ENCODE measurements at places on chromosomes 2 and 18. TPM values are rescaled to one million over a fixed set of nuclear protein-coding genes. Genes with fewer than 3 reads are reported as not detected.

- no peak for DNase-seq
Measured at GRCh38 chr2:82001614-82002013, 1697.1 kb upstream of the LRRTM1 start.

GRCh38 chr2:112156152-112156986 is 18.2 kb downstream of the FBLN7 start:
- DNase-seq: no peak

DNA sequence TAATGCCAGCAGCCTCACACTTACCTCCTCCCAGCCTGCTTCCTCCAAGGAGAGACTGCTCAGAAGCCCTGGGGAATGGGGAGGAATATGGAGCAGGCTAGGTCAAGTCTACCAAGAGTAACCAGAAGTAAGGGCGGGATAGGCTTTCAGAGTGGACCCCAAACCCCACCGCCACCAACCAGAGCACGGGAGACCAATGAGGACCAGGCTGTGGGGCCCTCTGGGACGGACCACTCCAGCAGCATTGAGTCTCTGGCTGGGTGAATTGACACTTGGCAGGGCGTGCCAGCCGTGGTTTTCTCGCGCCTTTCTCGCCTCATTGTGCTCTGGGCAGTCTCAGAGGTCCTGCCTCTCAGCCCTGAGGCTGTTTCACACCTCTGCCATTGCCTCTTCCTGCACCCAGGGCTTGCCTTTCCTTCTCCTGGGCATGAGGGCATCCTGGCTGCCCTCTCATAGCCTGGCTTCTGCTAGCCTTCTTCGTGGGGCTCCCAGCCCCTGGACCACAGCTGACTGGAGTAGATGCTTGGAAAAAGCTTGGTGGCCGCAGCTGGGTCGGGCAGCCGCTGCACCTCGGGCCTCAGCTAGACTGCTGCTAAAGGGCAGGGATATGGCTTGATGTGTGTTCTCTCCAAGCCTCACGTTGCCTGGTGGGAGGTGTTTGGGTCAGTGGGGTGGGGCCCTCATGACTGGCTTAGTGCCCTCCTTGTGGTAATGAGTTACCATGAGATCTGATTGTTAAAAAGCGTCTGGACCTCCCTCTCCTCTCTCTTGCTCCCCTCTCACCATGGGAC is 40.5 kb upstream of the HS6ST1 start:
- no peak for DNase-seq

DNA sequence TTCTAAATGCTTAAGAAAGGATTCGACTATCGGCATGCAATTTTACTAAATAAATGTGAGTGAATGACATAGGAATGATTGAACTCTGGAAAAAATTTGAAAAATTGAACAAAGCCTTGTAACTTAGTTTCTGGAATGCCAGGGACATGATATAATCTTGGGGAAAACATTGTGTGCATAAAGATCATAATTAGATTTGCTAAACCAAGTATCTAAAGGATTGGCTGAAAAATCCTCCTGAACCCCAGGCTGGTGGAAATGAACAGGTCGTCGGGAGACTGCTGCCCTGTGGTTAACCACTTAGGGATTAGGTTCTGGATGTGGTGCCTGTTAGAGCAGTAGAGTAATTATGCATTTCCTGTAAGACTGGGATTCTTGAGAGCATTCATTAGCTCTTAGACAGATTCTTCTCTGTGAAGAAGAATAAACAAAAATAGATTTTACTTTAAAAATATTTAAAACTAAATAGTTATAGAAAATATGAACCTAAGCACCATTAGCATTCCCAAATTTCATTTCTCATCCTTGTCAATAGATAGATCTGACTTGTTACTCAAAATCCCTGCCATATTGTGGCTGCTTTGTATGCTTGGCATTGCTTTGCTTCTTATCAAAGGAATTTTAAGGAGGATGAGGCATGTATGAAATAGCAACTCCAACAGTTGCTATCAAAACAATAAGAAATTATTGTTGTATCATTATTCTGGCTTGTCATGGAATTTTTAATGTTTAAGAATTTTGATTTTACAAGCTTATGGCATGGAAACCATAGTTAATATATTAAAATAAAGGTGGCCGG is 55.9 kb downstream of the LYPD6B start:
- DNase-seq: no peak

- DNase-seq: no peak
Measured at GRCh38 chr2:170155022-170155722, 22.8 kb upstream of the MYO3B start.

- DNase-seq: no peak
Measured at GRCh38 chr2:99636144-99637034, 146.6 kb upstream of the REV1 start.

GRCh38 chr2:128374711-128375413 is 56.2 kb upstream of the HS6ST1 start:
- DNase-seq: no peak

DNA sequence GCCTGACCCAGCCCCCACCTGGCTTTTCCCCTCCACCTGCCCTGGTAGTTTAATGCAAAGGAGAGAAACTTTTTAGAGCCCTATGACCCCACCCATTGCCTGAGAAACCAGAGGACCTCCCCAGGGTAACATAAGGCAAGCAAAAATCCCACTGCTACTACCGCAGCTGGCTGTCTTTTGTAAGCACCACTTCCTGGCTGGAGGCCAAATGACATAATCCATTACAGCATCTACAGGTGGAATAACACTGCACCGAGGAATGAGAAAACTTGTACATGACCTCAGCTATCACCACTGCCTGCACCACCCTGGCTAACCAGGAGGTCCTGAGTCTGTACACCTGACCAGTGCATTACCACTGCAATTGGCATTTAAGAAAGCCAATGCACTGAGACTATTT is 149.6 kb upstream of the GALNT5 start:
- no peak for DNase-seq

ERBB4 gene
- total RNA-seq: 43.8 TPM

VRK2 gene
- 22.7 TPM for total RNA-seq

DNA sequence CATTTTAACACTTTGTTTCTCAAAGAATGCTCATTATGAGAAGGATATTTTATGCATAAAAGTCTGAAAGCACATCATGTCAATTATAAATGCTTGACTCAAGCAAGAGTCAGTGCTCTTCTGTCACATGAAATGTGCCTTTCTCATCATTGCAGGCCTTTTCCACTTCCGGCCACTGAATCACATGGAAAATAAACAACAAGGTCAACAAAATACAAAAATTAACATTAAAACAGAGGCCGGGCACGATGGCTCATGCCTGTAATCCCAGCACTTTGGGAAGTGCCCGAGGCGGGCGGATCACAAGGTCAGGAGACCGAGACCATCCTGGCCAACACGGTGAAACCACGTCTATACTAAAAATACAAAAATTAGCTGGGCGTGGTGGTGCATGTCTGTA is 480.6 kb downstream of the SPAG16 start:
- DNase-seq: no peak

DARS1 gene
- 65.0 TPM for total RNA-seq

DNA sequence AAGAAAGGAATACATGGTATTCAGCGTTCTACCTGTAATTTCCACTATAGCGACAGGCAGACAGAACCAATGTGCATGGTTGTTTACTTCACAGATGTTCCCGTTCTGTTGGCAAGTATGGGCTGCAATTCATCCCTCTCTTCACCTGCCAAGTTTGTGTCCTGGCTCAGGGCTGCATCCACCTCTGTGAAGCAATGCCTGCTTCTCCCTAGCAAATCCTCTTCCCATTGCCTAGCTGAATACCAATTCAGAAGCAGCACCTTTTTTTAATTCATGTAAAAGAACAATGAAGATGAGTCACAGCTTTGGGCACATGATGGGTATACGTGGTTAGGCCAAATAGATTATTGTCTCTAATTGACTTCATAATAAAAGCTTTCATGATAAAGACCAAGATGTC is 54.7 kb upstream of the LRATD1 start:
- no peak for DNase-seq

CENPA gene
- total RNA-seq: 10.7 TPM

- no peak for DNase-seq
Measured at GRCh38 chr2:2507417-2507997, 176.4 kb upstream of the MYT1L start.

DNA sequence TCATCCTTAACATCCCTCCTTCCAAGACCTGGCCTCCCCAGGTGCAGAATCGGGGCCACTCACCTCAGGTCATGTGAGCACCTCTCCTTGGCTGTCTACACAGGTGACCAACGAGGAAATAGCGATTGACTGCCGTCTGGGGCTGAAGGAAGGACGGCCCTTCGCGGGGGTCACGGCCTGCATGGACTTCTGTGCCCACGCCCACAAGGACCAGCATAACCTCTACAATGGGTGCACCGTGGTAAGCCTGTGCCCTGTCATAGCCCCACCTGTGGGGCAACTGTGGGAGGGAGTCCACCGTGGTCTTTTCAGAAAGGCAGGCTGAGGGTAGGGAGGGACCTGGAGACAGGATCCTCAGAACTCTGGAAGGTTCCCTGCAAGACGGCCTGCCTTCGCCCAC is 54.3 kb downstream of the BOLA3 start:
- DNase-seq: no peak

- DNase-seq: no peak
Measured at GRCh38 chr2:116489944-116490343, 1324.5 kb upstream of the DDX18 start.

GRCh38 chr2:68738906-68739594 is 4.4 kb downstream of the ARHGAP25 start:
- no peak for DNase-seq

- DNase-seq: no peak
Measured at GRCh38 chr18:55073834-55074233, 114.6 kb upstream of the CCDC68 start.

- no peak for DNase-seq
Measured at GRCh38 chr18:48915626-48916425, 34.9 kb downstream of the SMAD7 start.

GRCh38 chr2:225600444-225600843 is 200.9 kb downstream of the NYAP2 start:
- no peak for DNase-seq

DNA sequence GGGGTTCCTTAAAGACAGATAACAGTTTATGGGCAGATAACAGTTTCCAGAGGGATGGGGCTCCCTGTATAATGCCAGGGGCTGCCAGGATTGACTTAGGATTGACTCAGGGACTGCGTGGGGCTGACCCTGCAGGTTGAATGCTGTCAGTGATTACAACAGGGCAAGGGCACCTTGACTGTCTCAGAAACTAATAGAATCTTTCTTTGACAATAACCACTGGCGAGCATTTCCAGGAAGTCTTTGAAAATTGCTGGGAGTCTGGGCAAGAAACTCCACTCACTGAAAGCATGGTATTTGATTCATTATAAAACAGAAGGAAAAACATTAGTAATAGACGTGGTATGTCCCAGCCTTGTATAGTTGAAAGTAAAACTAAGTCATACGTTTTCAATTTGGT is 101.0 kb downstream of the GPD2 start:
- no peak for DNase-seq

DNA sequence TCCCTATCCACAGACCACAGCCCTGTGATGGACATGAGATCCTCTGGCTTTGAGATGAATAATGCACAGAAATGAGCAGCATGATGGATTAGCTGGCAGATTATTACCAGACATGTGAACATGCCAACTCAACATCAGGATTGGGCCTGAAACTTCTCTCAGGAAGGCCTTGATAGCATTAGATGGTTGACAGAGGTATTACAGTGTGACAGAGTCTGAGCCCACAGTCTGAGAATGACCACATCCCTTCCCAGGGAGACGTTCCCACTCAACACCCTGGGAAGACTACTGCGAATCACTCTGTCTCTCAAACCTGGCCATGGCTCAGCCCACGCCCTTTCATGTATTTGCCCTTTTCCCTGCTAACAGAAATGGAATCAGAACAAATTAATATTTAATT is 66.9 kb downstream of the BCL11A start:
- DNase-seq: no peak

SLC4A5 gene
- 5.9 TPM for total RNA-seq

GRB14 gene
- 46.3 TPM for total RNA-seq

DNA sequence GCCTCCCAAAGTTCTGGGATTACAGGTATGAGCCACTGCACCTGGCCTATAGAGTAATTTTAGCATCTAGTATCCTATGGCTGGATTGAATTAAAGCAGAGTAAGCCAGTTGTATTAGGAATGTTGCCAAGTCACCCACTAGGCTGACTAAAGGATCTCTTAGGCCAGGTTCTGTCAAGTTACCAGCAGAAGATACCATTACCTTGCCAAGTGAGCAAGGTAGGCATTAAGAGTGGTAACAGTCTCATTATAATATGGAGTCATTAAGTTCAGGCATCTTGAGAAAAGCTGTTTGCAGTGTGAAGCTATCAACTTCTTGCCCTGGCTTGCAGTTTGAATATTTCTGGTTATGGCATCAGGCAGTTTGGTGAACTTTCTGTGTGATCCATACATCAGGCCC is 37.0 kb upstream of the MTCL1 start:
- no peak for DNase-seq

GRCh38 chr2:143071185-143071876 is 57.9 kb upstream of the ARHGAP15 start:
- DNase-seq: no peak

HTRA2 gene
- total RNA-seq: 35.9 TPM

LYPD1 gene
- total RNA-seq: 7.1 TPM

GRCh38 chr2:212906620-212907019 is 244.8 kb downstream of the IKZF2 start:
- no peak for DNase-seq

SULT1C2 gene
- 16.3 TPM for total RNA-seq

LTBP1 gene
- total RNA-seq: 59.7 TPM

KCNIP3 gene
- total RNA-seq: 4.3 TPM

DNA sequence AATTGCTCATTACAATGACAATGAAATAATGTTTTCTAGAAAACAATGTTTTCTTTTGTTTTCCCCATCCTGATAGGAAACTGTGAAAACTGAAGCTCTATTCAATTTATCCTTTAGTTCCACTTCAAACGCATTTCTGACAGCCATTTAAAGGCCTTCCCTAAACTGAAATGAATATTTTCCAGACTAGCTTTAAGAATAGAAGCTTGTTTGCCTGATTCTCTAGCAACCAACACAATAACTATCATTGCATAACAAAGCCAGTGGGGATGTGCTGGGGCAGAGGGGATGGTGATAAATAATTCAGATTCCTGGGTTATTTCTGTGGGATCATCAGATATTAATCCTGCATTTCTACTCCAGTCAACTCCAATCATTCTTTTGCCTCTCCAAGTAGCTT is 427.1 kb downstream of the RND3 start:
- no peak for DNase-seq

DYNAP gene
- not detected for total RNA-seq

DNA sequence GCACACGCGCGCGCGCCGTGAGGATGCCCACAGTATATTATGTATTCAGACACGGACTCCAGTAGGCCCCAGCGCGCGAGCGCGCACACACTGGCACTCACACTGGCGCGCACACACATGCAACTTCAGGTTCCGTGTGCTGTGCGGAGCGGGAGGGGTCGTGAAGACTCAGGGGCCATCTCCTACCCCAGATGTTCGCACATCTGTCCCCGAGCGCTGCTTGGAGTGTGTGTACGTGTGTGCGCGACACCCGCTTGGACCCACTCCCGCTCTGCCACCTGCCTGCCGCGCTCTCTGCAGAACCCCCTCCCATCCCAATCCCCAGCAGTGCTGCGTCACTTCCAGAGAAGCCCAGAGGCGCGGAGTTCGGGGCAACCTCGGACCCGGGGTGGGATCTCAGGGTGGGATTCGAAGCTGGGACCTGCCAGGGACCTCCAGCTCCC is 2.6 kb downstream of the NRP2 start:
- no peak for DNase-seq

- no peak for DNase-seq
Measured at GRCh38 chr18:57475903-57476302, 40.7 kb downstream of the ONECUT2 start.

PTPRN gene
- 30.2 TPM for total RNA-seq
